ENCODE measurements at places on chromosomes 6 and 20. TPM values are rescaled to one million over a fixed set of nuclear protein-coding genes. Genes with fewer than 3 reads are reported as not detected.
A peak's percentile ranks its signal among the peaks of the same experiment; 100 is the strongest.

SLC22A3 gene
- not detected for total RNA-seq

B3GAT2 gene
- total RNA-seq = not detected

TRERF1 gene
- total RNA-seq = 20.4 TPM

CDC40 gene
- 36.7 TPM for total RNA-seq

ATG5 gene
- 28.9 TPM for total RNA-seq

TGM3 gene
- not detected for total RNA-seq

GRCh38 chr6:38493931-38494547 lies 145.7 kb downstream of the BTBD9 start:
- peak; percentile 57 for DNase-seq

- peak; percentile 62 for DNase-seq
These were observed 74.4 kb upstream of the FOXC1 start for GRCh38 chr6:1535295-1535694.

Data from CD8-positive, alpha-beta T cell (primary cell).